ENCODE measurements at places on chromosomes 3 and 15.
A peak's percentile ranks its signal among the peaks of the same experiment; 100 is the strongest.

GRCh38 chr3:108073764-108074431 is 16.9 kb downstream of the CD47 start:
- DNase-seq, result peak; percentile 44

DNA sequence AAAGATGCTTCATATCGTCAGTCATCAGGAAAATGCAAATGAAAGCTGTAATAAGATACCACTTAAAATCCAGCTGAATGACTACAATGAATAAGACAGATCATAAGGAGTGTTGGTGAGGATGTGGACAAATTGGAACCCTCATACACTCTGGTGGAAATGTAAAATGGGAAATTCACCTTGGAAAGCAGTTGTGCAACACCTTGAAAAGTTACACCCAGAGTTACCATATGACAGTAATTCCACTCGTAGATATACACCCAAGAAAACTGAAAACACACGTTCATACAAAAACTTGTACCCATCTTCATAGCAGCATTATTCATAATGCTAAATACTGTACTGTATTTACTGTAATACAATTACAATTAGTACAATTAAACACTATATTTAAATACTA is 2.3 kb downstream of the TTC23 start:
- no peak for DNase-seq

- no peak for DNase-seq
Measured at GRCh38 chr3:111045564-111045963, 26.1 kb upstream of the NECTIN3 start.

- DNase-seq, result no peak
Measured at GRCh38 chr3:178850450-178851190, 221.0 kb downstream of the ZMAT3 start.

DNA sequence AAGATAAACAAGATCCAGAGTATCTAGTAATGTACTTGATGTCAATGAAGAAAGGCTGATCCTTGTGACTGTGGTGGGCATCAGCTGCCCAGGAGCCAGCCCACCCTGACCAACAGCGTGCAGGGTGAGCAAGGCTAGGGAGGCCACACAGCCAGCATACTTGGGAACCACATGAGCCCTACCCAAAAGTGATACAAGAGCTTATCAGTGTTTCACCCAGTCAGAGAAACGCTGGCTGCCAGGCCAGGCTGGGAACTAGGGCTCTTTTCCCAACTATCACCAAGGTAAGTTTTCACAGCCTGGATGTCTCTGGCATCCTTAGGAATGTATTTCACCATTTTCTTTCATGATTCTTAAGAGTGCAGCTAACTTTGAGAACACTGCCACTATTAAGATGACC is 24.9 kb downstream of the CHAC1 start:
- DNase-seq, result no peak

- DNase-seq, result peak; percentile 75
Measured at GRCh38 chr3:136819392-136819730, 435 bp downstream of the SLC35G2 start.

- DNase-seq, result peak; percentile 92
Measured at GRCh38 chr3:40971191-40972168, 227.8 kb upstream of the CTNNB1 start.

GRCh38 chr3:30657914-30658313 is 51.5 kb downstream of the TGFBR2 start:
- peak; percentile 9 for DNase-seq

DNA sequence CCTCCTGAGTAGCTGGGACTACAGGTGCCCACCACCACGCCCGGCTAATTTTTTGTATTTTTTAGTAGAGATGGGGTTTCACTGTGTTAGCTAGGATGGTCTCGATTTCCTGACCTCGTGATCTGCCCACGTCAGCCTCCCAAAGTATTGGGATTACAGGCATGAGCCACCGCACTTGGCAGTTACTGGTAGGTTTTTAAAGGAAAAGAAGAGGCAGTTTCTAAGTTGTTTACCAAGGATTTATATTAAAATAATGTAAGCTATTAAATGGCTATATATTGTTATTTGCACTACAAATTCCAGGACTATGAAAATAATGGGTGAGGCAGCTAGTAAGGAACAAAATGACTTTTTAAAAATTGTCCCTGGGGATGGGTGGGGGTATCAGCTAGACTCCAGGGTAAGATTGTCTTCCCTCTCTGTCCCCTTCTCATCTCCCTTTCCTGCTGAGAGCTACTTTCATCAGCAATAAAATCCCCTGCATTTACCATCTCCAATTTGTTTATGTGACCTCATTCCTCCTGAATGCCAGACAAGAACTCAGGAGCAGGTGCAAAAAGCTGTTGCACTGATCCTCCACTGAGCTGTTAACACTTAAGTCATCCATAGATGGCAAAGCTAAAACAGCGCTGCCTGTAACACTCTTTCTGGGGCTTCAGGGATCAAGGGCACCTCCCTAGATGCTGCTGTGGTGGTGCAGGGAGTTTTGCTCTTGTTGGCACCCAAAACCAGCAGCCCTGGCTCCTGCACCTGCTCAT is 165.2 kb downstream of the ZPLD1 start:
- DNase-seq, result no peak

DNA sequence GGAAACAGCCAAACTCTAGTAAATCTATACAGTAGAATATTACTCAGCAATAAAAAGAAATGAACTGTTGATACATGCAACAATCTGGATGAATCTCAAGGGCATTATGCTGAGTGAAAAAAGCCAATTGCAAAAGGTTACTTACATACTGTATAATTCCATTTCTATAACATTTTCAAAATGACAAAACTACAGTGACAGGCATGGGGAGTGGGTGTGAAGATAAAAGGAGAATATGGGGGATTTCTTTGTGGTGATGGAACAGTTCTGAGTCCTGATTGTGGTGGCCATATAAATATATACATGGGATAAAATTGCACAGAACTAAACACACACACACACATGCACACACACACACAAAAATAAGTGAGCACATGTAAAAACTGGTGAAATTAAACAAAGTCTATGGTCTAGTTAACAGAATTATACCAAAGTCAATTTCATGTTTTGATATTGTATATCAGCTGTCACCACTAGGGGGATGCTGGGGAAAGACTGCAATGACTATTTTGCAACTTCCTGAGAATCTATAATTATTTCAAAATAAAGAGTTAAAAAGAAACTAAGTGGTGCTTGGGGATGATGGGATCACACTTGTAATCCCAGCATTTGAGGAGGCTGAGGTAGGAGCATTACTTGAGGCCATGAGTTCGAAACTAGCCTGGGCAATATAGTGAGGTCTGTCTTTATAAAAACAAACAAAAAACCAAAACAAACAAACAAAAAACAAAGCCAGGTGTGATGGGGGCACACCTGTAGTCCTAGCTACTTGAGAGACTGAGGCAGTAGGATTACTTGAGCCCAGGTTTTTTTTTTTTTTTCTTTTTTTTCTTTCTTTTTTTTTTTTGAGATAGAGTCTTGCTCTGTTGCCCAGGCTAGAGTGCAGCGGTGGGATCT is 66.0 kb downstream of the SPTSSB start:
- DNase-seq, result peak; percentile 10

- no peak for DNase-seq
Measured at GRCh38 chr15:66724732-66725463, 22.9 kb downstream of the SMAD6 start.

DNA sequence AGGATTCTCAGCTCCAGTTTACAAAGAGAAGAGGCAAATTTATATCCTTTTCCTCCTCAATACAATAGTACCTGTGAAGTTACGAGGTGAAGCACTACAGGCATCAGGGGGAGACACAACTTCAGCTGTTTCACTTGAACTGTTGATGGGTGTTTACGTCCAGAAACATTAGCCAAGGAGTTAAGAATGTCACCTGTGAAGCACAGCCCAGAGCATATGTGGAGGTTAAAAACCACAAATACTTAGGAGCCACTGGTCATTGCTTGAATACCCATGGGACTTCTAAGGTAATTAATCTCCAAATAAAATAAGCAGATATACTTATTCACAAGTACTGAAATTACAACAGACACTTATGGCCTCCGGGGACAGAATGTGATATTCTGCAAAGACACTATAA is 246.5 kb downstream of the ULK4 start:
- DNase-seq, result no peak

GRCh38 chr15:35211240-35211902 is 126.3 kb upstream of the NANOGP8 start:
- DNase-seq, result no peak

GRCh38 chr15:77327844-77328529 is 91.9 kb downstream of the PEAK1 start:
- no peak for DNase-seq

DNA sequence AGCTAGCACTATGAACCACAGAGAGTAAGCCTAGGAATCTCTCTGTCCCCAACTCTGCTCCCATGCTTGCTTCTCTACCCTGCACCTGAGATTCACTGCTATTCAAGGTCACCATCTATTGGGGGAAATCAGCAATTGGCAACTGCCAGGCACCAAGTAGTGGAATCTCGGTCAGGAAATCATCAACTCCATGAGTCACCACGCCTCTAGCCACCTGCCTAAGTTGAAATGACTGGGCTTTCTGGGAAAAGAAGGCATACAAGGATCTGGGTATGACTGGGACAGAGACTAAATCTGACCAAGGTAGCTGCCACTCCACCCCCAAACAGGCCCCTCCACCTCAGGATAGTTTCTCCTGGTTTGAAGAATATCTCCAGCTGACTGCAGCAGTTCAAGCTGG is 464.1 kb upstream of the CBLB start:
- no peak for DNase-seq

- no peak for DNase-seq
Measured at GRCh38 chr3:4151859-4152258, 151.3 kb upstream of the SETMAR start.
